CD4-positive, alpha-beta T cell treated with Interleukin-21 for 1 hour (primary cell): ENCODE measurements at places on chromosomes 16 and 17.

DNA sequence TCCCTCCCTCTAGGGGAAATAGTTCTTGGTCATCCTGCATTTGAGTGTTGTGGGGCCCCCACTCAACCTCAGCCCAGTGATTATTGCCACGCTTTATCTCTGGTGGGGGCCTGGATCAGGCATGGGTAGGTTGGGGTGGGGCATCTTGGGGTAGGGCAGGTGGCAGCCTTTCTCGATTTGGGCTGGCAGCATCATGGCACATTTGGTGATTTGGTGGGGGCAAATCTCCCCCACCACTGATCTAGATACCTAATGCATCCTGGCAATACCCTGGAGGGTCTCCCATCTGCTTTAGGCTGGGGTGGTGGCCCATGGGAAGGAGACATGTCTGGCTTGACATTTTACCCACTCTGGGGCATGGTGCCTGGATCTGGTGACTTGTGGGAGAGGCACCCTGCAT, 40.2 kb downstream of the NLRP1 start:
- no peak for DNase-seq

GRCh38 chr16:79012671-79013434, 587.7 kb downstream of the MAF start:
- DNase-seq, result no peak

GRCh38 chr17:10439816-10440215, 18.1 kb upstream of the MYH8 start:
- no peak for DNase-seq

DNA sequence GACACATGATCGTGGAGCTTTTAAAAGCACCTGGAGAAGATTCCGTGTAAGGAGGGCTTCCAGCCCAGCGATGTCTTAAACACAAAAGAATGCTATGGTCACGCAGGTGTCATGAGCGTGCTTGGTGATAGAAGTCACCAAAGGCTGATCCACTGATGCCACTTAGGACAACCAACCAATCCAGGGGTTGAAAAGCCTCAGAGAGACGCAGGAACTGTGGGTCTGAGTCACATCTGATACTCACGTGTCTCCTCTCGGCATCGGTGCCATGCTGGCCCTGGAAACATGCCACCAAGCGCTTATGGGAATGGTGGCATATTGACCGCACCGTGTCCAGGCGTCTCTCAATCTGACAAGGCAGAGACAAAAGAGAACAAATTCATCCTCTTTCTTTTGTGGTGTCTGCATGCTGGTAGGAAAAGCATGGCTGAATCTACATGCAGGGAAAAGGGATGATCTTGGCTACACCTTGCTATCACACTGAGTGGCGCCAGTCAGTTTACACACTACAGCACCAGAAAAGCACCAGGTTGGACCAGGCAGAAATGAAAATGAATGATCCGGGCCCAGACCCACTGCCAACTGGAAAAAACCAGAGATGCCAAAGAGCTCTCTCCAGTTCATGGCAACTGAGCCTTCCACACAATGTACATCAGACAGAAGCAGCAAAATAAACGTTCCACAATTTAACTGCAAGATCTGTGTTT, 38.0 kb downstream of the ARHGAP17 start:
- no peak for DNase-seq

- DNase-seq, result no peak
Observed at GRCh38 chr17:16516594-16517051, 24.6 kb upstream of the LRRC75A start.

DNA sequence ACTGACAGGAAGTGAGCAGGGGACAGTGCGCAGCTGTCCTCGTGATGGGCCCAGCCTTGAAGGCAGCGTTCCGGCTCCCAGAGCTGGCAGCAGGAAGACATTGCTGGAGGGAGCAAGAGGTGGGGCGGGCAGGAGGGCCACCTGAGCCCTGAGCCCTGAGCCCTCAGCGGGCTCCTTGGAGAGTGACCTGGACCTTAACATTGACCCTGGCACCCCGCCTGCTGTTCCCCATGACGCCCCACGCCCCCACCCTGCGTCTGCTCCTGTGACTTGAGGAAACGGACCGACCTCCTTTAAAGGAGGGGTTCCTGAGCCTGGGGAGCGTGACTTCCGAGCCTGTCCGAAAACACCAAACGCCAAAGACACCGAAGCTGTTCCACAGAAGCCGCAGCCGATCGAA, 25.1 kb upstream of the ENPP7 start:
- no peak for DNase-seq

GRCh38 chr17:82599674-82600661, 48.3 kb downstream of the WDR45B start:
- no peak for DNase-seq

GRCh38 chr16:23847948-23848347, 12.2 kb downstream of the PRKCB start:
- peak; percentile 64 for DNase-seq

DNA sequence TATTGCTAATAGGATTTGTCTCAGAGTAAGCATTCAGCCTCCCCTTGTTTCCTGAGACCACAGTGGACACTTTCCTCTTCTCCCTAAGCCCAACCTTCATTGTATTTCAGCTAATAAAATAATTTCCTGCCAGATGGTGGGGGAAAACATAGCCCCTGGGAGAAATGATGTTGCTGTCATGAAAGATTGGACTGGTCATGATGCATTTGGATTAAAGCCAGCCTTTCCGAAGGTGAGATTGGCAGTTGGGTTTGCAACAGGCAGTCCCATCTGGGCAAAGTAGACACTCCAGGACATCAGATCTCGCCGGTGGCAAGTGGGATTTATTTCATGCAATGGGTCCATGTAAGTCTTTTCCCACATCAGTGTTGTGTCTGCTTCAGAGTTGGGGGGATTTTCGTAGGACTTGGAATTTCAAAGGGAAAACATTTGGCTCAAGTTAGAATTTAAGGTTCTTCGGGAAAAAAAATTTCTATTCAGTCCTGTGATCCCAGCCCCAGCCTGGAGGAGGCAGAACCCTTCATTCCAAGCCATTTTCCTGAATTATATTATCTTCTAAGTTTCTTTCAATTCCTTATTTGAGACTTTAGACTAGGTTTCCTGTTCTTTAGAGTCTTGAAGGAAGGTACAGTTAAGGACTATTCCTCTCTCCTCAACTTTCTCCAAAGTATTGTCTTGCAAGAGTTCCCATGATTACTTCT, 391.7 kb downstream of the XYLT1 start:
- no peak for DNase-seq

- DNase-seq, result peak; percentile 15
Observed at GRCh38 chr17:43662413-43663141, 855 bp upstream of the MEOX1 start.
